ENCODE measurements at places on chromosomes 1 and 21.

GRCh38 chr1:245398180-245398579, 243.4 kb downstream of the KIF26B start:
- no peaks in the 10 kb centered on the region for H3K4me1 ChIP-seq
- H3K27me3 ChIP-seq, result no peaks in the 10 kb centered on the region
- H3K4me3 ChIP-seq, result no peak overlapping the region
- no peaks in the 10 kb centered on the region for H3K36me3 ChIP-seq
- no peak overlapping the region for H3K27ac ChIP-seq
- no peak for DNase-seq

- no peaks in the 10 kb centered on the region for H3K4me1 ChIP-seq
- no peak overlapping the region for H3K4me3 ChIP-seq
- DNase-seq, result no peak
- H3K27ac ChIP-seq, result no peak overlapping the region
- H3K36me3 ChIP-seq, result no peaks in the 10 kb centered on the region
These were observed 202.8 kb downstream of the RYR2 start for GRCh38 chr1:237244778-237245177.

GRCh38 chr1:44034423-44034822, 3.2 kb upstream of the SLC6A9 start:
- no peaks in the 10 kb centered on the region for H3K27me3 ChIP-seq
- H3K4me3 ChIP-seq, result no peak overlapping the region
- no peak overlapping the region for H3K27ac ChIP-seq
- H3K4me1 ChIP-seq, result peaks cover 36% of the 10 kb centered on the region
- H3K36me3 ChIP-seq, result no peaks in the 10 kb centered on the region
- no peak for DNase-seq

DNA sequence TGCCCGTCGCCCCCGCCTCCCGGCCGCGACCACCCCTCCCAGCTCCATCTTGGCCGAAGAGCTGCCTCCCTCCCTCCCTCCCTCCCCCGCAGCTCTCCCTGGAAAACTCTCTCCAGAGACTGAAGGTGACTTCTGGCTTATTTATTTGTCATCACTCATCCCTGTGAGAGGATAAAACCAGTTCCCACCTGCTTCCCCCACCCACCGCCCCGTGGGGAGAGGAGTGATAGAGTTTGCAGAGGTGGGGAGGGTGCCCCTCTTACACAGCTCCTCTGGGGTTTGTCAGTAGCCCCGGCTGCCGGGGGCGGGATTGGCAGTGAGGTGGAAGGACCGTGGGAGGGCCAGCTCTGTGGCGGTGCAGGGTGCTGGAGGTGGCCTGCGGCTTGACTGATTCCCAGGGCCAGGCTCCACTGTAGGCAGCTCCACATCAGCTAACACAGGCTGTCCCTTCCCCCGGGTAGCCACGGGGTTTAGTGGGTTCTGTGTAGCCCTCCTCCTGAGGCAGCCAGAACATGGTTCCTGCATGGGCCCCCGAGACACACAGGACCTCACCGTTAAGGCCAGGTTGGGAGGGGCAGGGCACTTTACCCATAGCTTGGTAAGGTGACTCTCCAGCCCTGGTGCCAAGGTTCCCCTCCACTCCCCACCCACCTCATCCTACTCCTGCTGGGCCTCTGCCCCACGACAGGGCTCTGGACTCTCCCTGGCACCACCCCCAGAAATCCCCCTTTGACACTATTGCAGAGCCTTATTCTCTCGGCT, 62.2 kb downstream of the ELK4 start:
- H3K27me3 ChIP-seq, result peaks cover 29% of the 10 kb centered on the region
- no peaks in the 10 kb centered on the region for H3K36me3 ChIP-seq
- no peak for DNase-seq
- peak overlapping the region; percentile 53 for H3K27ac ChIP-seq

DNA sequence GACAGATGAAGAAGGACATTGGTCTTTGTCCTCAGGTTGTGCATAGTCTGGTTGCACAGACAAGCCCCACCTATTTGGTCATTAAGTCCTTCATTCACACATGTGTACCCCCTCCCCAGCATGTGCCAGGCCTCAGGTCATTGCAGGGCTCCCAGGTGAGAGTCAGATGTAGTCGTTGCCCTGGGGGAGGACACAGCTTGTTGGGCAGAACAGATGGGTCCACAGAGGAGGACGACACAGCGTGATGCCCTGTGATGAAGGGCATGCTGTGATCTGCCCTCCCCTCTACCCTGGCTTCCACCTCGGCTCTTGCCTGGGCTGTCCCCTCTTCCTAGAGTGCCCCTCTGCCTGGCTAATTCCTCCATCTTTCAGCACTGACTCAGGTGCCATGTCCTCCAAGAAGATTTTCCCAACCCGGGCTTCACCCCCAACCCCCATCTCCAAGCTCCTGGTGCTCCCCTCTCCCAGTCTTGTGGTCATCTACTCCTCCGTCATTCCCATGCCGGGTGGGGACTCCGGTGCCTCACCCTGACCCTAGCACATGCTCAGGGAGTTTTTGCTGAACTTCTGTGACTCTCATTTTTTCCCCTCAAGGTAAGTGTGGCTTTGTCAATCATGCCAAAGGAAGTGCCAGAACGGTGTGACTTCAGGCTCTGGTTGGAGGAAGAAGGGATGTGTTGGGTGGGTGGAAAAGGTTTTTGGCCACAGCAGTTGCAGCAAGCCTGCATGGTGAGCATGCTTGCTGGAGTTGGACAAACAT, 220.5 kb downstream of the FOXD2 start:
- H3K4me1 ChIP-seq, result no peaks in the 10 kb centered on the region
- no peak overlapping the region for H3K27ac ChIP-seq
- no peak for DNase-seq
- H3K36me3 ChIP-seq, result no peaks in the 10 kb centered on the region
- no peak overlapping the region for H3K4me3 ChIP-seq
- H3K27me3 ChIP-seq, result no peaks in the 10 kb centered on the region

GRCh38 chr1:181015251-181015615, 7.4 kb downstream of the STX6 start:
- no peaks in the 10 kb centered on the region for H3K36me3 ChIP-seq
- DNase-seq, result no peak
- no peaks in the 10 kb centered on the region for H3K27me3 ChIP-seq
- peak overlapping the region; percentile 37 for H3K27ac ChIP-seq

DNA sequence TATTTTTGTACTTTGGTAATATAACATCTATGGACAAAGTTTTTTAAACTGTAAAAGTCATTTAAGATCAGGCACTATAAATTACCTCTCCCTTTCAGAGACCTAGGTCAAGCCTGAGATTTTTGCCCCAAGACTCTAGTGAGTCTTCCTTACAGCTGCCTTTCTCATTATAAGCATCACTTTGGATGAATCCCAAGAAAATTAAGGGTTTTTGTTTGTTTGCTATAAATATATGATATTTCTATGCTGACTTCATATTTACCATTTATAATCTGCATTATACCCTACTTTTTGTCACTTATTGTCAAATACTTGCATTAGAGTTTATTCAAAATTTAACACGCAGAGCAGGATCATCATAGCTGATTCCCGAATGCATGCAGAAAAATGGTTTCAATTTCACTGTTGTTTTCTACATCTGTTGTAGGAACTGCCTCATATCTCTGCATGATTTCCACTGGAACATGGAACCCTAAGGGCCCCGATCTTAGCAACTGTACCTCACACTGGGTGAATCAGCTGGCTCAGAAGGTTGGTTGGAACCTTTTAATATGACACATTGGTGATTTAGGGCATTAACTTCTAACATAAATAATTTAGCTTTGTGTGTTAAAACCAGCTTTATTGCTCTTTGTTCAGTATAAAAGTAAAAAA, 150.0 kb downstream of the ADGRL2 start:
- peaks cover 6% of the 10 kb centered on the region for H3K36me3 ChIP-seq
- no peak for DNase-seq
- no peak overlapping the region for H3K27ac ChIP-seq
- H3K4me3 ChIP-seq, result no peak overlapping the region
- H3K4me1 ChIP-seq, result no peaks in the 10 kb centered on the region

GRCh38 chr1:12356004-12356890, 126.4 kb downstream of the VPS13D start:
- H3K36me3 ChIP-seq, result peaks cover 82% of the 10 kb centered on the region
- DNase-seq, result no peak
- no peak overlapping the region for H3K4me3 ChIP-seq
- peaks cover 9% of the 10 kb centered on the region for H3K4me1 ChIP-seq
- no peaks in the 10 kb centered on the region for H3K27me3 ChIP-seq
- no peak overlapping the region for H3K27ac ChIP-seq

GRCh38 chr1:40232444-40232843, 15.3 kb upstream of the TMCO2 start:
- no peak for DNase-seq
- H3K4me3 ChIP-seq, result no peak overlapping the region
- H3K4me1 ChIP-seq, result no peaks in the 10 kb centered on the region
- no peak overlapping the region for H3K27ac ChIP-seq
- H3K36me3 ChIP-seq, result peaks cover 85% of the 10 kb centered on the region

- no peak overlapping the region for H3K4me3 ChIP-seq
- H3K27me3 ChIP-seq, result no peaks in the 10 kb centered on the region
- no peak for DNase-seq
- peaks cover 30% of the 10 kb centered on the region for H3K4me1 ChIP-seq
These were observed 59.4 kb downstream of the NRIP1 start for GRCh38 chr21:15005391-15005790.

- H3K4me3 ChIP-seq, result no peak overlapping the region
- H3K4me1 ChIP-seq, result no peaks in the 10 kb centered on the region
- no peak overlapping the region for H3K27ac ChIP-seq
- H3K27me3 ChIP-seq, result no peaks in the 10 kb centered on the region
These were observed 1160.8 kb upstream of the ADGRL2 start for GRCh38 chr1:80639777-80640533.

DNA sequence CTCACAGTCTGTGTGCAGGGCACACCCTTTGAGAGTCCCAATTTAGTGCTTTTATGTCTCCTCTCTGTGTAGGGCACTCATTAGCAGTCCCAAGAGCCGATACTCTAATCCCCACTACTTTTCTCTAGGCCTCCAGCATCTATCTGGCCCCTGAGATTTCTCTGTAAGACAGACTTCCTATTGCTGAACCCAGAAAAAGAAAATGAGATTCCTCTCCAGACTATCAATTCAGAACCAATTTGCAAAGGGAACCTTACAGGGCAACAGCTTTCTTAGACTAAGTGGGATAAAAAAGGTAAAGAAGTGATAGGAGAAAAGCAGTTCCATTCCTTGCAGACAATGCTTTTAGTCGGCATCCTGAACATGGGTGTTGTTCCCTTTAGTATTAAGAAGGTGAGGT, 172.2 kb downstream of the EDEM3 start:
- H3K36me3 ChIP-seq, result no peaks in the 10 kb centered on the region
- no peak overlapping the region for H3K4me3 ChIP-seq
- H3K27me3 ChIP-seq, result no peaks in the 10 kb centered on the region
- H3K4me1 ChIP-seq, result no peaks in the 10 kb centered on the region

GRCh38 chr1:19046972-19047731, 90.7 kb upstream of the IFFO2 start:
- peak; percentile 23 for DNase-seq
- H3K27ac ChIP-seq, result no peak overlapping the region
- H3K4me3 ChIP-seq, result no peak overlapping the region
- H3K36me3 ChIP-seq, result no peaks in the 10 kb centered on the region
- H3K4me1 ChIP-seq, result no peaks in the 10 kb centered on the region
- H3K27me3 ChIP-seq, result peaks cover 16% of the 10 kb centered on the region

- no peaks in the 10 kb centered on the region for H3K36me3 ChIP-seq
- H3K27me3 ChIP-seq, result peaks cover 4% of the 10 kb centered on the region
- no peak overlapping the region for H3K27ac ChIP-seq
- DNase-seq, result no peak
- no peak overlapping the region for H3K4me3 ChIP-seq
These were observed 43.7 kb downstream of the COL6A1 start for GRCh38 chr21:46025113-46025770.

GRCh38 chr1:206679738-206680211, 4.9 kb upstream of the MAPKAPK2 start:
- H3K4me3 ChIP-seq, result no peak overlapping the region
- peaks cover 13% of the 10 kb centered on the region for H3K4me1 ChIP-seq
- no peak overlapping the region for H3K27ac ChIP-seq
- DNase-seq, result no peak

DNA sequence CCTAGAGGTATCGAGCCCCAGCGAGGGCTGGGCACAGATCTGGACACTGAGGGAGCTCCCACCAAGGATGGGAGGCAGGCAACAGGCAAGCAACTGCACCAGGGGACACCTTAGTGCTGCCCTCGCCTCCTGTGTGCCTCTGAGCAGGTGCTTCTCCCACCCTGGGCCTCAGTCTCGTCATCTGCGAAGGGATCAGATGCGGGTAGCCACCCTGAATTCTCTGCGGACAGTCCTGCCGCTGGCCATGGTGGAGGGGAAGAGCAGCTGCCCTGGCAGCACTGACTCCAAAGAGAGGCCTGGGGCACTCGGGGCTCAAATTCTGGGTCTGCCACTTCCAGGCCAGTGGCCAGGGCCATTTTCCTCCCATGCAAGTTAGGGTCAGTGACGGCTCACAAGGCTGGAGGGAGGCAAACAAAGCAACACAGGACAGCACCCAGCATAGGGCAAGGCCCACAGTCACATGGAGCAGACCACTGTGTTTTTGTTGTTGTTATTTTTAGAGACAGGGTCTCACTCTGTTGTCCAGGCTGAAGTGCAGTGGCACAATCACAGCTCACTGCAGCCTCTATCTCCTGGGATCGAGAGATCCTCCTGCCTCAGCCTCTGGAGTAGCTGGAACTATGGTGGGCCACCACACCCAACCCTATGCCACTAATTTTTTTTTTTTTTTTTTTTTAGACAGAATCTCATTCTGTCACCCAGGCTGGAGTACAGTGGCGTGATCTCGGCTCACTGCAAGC, 7.1 kb upstream of the SDC3 start:
- H3K4me3 ChIP-seq, result no peak overlapping the region
- no peaks in the 10 kb centered on the region for H3K27me3 ChIP-seq
- no peak for DNase-seq
- no peaks in the 10 kb centered on the region for H3K36me3 ChIP-seq
- H3K27ac ChIP-seq, result no peak overlapping the region

GRCh38 chr21:42670884-42671283, 17.5 kb downstream of the PDE9A start:
- H3K27me3 ChIP-seq, result no peaks in the 10 kb centered on the region
- H3K27ac ChIP-seq, result no peak overlapping the region
- no peak overlapping the region for H3K4me3 ChIP-seq
- DNase-seq, result no peak

- H3K4me3 ChIP-seq, result no peak overlapping the region
- H3K36me3 ChIP-seq, result no peaks in the 10 kb centered on the region
- no peak overlapping the region for H3K27ac ChIP-seq
- no peaks in the 10 kb centered on the region for H3K27me3 ChIP-seq
- peaks cover 7% of the 10 kb centered on the region for H3K4me1 ChIP-seq
These were observed 4.8 kb upstream of the IL6R start for GRCh38 chr1:154400381-154400801.

DNA sequence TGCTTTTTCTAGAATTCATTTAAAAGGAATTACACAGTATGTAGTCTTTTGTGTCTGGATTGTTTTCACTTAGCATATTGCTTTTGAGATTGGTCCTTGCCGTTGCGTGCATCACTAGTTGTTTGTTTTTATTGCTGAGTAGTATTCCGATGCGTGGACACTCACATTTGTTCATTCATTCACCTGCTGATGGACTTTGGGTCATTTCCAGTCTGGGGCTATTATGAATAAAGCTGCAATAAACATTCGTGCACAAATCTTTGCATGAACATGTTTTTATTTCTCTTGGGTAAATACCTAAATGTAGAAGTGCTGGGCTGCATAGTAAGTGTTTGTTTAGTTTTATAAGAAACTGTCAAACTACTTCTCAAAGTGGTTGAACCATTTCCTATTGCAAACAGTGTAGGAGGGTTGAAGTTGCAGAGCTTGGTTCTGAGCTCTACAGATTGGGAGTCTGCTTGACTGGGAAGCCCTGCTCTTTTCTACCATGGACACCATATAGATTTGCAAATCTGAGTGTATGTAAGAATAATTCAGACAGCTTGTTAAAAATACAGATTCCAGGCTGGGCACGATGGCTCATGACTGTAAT, 404.7 kb upstream of the PROX1 start:
- H3K4me3 ChIP-seq, result no peak overlapping the region
- H3K27me3 ChIP-seq, result no peaks in the 10 kb centered on the region
- H3K4me1 ChIP-seq, result no peaks in the 10 kb centered on the region
- no peak overlapping the region for H3K27ac ChIP-seq
- no peaks in the 10 kb centered on the region for H3K36me3 ChIP-seq
